GM23338 (cell line): ENCODE measurements at places on chromosomes 16 and 17. TPM values are rescaled to one million over a fixed set of nuclear protein-coding genes. Genes with fewer than 3 reads are reported as not detected.

The SDR42E2 gene
- 0.15 and 0.26 TPM in 2 replicates for polyA plus RNA-seq

GRCh38 chr16:86291491-86291890, 218.8 kb upstream of the FOXF1 start:
- peaks cover 31% of the 10 kb centered on the region for H3K4me1 ChIP-seq
- H3K4me3 ChIP-seq: no peak overlapping the region
- H3K36me3 ChIP-seq: no peaks in the 10 kb centered on the region
- H3K27me3 ChIP-seq: peaks cover 57% of the 10 kb centered on the region

The GRB7 gene
- polyA plus RNA-seq: 12.8 and 13.1 TPM in 2 replicates

GRCh38 chr16:74768239-74768638, 6.4 kb downstream of the FA2H start:
- no peak overlapping the region for H3K4me3 ChIP-seq
- no peak for DNase-seq
- H3K36me3 ChIP-seq: 0 out of 2 replicates have a peak, but pooled peaks cover 3% of the 10 kb centered on the region
- H3K27me3 ChIP-seq: peaks cover 7% of the 10 kb centered on the region

DNA sequence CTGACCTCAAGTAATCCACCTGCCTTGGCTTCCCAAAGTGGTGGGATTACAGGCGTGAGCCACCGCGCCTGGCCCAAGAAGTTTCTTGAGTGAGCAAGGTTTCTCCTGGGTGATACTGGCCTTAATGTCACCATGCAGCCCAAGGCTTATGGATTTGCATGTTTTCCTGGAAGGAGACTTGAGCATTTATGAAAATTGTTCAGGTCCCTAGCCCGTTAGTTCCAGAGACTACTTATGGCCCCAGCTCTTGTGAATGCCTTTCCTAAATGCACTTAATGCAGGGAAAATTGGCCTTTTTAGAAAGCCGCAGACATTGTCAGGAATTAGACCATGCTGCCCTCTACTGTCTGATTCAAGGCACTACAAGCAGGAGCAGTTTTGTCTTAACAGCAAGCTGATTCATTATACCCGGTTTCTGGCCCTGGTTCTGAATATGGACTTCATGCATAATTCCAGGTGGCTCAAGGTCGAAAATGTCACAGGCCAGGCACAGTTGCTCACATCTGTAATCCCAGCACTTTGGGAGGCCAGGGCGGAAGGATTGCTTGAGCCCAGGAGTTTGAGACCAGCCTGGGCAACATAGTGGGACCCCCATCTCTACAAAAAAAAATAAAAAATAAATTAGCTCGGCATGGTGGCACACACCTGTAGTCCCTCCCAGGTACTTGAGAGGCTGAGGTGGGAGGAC, 91.3 kb downstream of the SNX29 start:
- H3K27me3 ChIP-seq: no peaks in the 10 kb centered on the region
- H3K36me3 ChIP-seq: no peaks in the 10 kb centered on the region
- H3K27ac ChIP-seq: no peak overlapping the region

The PPP1R27 gene
- 0.40 and 0.65 TPM in 2 replicates for polyA plus RNA-seq

The PDPK1 gene
- polyA plus RNA-seq: 13.1 and 19.3 TPM in 2 replicates

DNA sequence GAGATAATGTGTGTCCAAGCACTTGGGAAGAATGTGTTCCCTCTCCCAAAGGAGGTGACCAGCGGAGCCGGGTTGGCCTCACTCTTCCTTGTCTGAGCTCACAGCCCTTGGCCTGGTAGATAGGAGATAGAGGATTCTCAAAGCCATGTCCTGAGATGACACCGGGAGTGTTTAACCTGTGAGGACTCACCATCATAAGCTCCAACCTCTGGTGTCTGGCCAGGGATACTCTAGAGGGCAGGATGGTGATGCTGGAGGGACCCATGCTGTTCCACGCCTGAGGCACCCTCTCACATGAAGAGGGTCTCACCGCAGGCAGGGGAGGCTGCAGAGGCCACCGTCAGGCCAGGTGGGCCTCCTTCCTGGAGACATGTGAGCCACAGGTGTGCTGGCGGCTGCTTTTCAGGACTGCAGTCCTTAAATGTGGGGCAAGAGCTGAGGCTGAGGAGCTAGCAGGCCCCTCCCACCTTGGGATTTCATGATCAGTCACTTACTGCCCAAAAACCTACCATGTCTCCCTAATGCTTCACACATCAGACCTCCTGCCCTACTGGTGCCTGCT, 6.6 kb upstream of the ZNF629 start:
- H3K27ac ChIP-seq: no peak overlapping the region
- H3K4me1 ChIP-seq: no peaks in the 10 kb centered on the region
- H3K4me3 ChIP-seq: no peak overlapping the region

- peak overlapping the region; percentile 42; the same call in 1 of the 2 replicates for H3K27ac ChIP-seq
- no peak for DNase-seq
- no peaks in the 10 kb centered on the region for H3K36me3 ChIP-seq
- no peak overlapping the region for H3K4me3 ChIP-seq
These were observed 63.1 kb downstream of the STX8 start for GRCh38 chr17:9512323-9513168.

DNA sequence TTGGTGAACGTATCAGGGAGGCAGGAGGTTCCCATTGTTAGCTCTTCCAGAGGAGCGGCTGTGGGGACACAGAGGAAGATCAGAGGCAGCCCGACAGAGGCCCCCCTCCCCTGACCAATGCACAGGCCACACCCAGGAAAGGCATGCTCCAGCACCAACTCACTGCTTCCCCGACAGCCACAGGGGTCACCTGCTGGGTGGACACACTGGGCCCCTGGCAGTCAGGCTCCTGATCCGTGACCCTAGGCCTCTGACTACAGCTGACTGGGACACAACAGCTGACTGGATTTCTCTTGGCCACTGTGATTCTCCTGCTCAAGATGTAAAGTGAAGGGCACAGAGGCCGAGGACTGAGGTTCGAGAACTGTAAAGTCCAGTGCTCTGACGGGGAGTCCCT, 63.5 kb downstream of the IL21R start:
- no peak overlapping the region for H3K4me3 ChIP-seq
- no peak for DNase-seq
- no peaks in the 10 kb centered on the region for H3K27me3 ChIP-seq
- H3K36me3 ChIP-seq: 0 out of 2 replicates have a peak, but pooled peaks cover 22% of the 10 kb centered on the region

DNA sequence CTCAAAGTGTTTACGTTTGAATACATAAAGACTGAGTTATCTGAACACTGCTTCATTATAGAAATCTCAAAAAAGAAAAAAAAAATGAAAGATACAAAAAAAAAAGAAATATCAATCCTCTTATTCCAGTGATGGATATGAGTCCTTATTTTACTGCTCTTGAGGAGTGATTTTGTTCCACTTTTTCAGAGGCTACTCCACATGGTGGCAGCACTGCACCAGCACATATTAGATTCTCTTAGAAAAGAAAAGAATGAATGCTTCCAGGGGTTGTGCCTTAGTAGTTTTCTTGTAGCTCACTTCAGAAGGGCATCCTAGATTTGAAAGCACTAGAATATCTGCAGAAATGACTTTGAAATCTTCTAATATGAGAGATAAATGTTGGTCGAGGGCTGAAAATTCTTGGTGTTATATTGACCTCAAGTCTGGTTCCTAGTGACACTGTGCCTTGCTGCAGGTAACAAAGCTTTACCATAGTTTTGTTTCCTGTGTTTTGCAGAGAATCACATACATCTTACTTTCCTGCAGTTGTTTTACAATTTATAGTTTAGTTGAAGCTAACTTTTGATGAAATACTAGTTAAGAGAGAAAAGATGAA, 25.9 kb downstream of the AP2B1 start:
- no peak overlapping the region for H3K4me3 ChIP-seq
- H3K4me1 ChIP-seq: no peaks in the 10 kb centered on the region
- no peaks in the 10 kb centered on the region for H3K27me3 ChIP-seq

- H3K36me3 ChIP-seq: no peaks in the 10 kb centered on the region
- peaks cover 19% of the 10 kb centered on the region for H3K27me3 ChIP-seq
- H3K4me1 ChIP-seq: peaks cover 70% of the 10 kb centered on the region
- H3K27ac ChIP-seq: peak overlapping the region; percentile 63; the same call in 1 of the 2 replicates
These were observed 1.2 kb downstream of the USP7 start for GRCh38 chr16:8962393-8963009.
